ENCODE measurements at places on chromosomes 2 and 18. TPM values are rescaled to one million over a fixed set of nuclear protein-coding genes. Genes with fewer than 3 reads are reported as not detected.

DNA sequence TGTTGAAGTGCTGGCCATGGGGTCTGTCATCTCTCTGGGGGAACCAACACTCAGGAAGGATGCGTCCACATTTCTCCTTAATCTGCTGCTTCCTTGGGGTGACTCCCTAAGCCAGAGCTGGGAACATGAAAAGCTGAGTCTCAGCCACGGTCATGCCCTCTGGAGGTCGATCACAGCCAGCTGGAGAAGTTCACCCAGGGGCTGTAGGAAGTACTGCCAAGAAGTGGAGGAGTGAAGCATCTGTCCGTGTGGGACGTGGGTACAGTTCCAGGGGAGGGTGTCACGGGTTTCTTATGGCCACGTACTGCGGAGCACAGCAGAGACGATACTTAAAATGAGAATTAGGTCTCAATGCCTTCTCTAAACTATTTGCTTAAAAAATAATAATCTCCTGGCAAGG is 42.4 kb upstream of the IGFBP2 start:
- no peak for DNase-seq

- DNase-seq, result no peak
These were observed 312.1 kb downstream of the TMX3 start for GRCh38 chr18:68402784-68403183.

DNA sequence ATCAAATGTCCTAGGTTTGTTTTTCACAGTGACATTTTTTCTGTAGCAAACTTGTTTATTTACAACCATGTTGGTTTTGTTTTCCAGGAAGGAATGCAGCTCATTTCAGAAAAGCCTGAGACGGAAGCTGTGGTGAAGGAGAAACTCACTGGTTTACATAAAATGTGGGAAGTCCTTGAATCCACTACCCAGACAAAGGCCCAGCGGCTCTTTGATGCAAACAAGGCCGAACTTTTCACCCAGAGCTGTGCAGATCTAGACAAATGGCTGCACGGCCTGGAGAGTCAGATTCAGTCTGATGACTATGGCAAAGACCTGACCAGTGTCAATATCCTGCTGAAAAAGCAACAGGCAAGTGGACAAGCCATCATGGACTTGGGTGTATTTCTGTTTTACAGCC is 79.2 kb upstream of the EML6 start:
- no peak for DNase-seq

GRCh38 chr2:21866316-21866715 is 742.5 kb downstream of the TDRD15 start:
- DNase-seq, result no peak

- no peak for DNase-seq
These were observed 392.5 kb downstream of the FIGN start for GRCh38 chr2:163343316-163343715.

DNA sequence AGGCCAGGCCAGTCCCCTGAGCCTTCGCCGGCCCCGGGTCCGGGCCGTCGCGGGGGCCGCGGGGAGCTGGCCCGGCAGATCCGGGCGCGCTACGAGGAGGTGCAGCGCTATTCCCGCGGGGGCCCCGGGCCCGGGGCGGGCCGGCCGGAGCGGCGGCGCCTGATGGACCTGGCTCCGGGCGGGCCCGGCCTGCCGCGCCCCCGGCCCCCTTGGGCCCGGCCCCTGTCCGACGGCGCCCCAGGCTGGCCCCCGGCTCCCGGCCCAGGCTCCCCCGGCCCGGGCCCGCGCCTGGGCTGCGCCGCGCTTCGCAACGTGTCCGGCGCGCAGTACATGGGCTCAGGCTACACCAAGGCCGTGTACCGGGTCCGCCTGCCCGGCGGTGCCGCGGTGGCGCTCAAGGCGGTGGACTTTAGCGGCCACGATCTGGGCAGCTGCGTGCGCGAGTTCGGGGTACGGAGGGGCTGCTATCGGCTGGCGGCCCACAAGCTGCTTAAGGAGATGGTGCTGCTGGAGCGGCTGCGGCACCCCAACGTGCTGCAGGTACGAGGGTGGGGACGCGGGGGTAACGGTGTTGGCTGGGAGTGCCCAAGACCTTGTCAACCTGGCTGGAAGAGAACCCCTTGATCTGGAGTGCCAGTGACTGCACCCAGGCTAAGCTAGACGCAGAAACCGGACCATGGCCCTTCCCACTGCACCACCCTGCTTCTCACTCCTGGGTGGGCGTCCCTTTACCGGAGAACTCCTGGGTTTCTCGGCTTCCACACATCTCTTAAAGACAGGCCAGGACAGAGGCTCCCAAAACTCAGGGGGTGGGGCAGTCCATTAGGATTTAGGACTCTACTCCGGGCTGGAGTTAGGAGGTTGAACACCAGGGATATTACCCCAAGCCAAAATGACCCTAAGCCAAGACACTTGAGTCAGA is 739 bp downstream of the PKDCC start:
- DNase-seq, result no peak

DNA sequence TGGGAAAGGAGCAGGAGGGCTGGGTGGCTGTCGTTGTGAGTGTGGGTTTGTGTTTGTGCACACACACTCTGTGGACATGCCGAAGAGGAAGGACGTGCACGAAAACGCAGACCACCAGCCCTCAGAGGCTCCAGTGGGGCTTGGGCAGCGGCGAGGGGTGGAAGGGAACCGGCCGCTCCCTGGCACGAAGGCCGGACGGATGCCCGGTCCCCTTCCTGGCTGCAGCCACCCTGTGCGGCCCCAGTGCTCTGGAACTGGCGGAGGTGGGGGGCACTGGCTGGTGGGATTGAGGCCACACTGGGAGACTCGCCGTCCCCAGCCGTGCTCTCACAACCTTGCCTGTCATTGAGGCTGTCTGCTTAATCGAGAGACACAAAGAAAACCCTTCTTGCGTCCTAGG is 852.6 kb upstream of the SALL3 start:
- no peak for DNase-seq

GRCh38 chr2:118584062-118584749 is 263.2 kb downstream of the EN1 start:
- DNase-seq, result no peak

LONRF2 gene
- not detected for polyA plus RNA-seq

SERPINB7 gene
- 408 TPM for polyA plus RNA-seq

Data from keratinocyte (primary cell).